Astrocyte of the hippocampus (primary cell): ENCODE measurements at places on chromosomes 12 and 14.

- DNase-seq: peak; percentile 34
These were observed 844 bp downstream of the GLTP start for GRCh38 chr12:109879351-109880042.

DNA sequence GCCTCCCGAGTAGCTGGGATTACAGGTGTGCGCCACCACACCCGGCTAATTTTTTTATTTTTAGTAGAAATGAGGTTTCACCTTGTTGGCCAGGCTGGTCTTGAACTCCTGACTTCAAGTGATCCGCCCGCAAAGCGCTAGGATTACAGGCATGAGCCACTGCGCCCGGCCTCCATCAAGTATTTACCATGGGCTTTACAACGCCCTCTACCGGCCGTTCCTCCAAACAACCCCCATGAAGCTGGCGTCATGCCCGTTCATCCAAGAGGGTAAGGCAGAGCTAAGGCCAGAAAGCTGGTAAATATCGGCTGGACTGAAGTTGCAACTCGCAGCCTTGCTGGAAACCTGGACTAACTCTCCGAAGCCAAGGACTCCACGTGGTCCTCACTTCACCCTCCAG is 41.6 kb downstream of the RNF34 start:
- DNase-seq: no peak

DNA sequence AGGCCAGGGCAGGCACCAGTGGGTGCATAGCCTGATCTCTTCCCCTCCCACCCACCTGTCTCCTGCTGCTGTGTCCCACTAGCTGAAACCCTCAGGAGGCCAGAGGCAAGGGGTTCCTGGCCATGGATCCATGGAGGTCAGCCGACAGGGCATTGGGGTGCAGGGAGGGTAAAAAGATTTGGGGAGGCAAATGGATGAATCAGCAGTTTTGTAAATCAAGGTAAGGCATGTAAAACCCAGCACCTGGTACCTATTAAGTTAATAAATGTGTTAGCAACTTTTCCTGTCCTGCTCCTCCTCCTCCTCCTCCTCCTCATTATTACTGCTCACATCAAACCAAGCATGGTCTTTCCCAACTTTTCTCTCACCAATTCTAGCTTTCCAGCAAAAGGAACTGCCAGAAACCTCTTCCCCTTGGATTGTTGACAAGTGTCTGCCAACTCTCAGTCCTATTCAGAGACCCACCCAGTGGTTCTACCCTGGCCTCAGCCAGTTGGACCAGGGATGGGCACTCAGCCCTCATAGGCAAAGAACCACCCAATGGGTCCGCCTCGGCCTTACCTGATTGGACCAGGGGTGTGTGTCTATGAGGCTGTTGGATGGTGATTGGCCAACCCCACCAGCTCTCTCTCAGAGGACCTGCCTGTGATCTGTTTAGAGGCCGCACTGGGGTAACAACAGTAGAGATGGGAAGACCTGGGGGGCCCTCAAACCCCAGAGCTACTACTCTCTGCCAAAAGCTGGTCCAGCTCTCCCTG is 155.7 kb upstream of the GSC start:
- DNase-seq: no peak

DNA sequence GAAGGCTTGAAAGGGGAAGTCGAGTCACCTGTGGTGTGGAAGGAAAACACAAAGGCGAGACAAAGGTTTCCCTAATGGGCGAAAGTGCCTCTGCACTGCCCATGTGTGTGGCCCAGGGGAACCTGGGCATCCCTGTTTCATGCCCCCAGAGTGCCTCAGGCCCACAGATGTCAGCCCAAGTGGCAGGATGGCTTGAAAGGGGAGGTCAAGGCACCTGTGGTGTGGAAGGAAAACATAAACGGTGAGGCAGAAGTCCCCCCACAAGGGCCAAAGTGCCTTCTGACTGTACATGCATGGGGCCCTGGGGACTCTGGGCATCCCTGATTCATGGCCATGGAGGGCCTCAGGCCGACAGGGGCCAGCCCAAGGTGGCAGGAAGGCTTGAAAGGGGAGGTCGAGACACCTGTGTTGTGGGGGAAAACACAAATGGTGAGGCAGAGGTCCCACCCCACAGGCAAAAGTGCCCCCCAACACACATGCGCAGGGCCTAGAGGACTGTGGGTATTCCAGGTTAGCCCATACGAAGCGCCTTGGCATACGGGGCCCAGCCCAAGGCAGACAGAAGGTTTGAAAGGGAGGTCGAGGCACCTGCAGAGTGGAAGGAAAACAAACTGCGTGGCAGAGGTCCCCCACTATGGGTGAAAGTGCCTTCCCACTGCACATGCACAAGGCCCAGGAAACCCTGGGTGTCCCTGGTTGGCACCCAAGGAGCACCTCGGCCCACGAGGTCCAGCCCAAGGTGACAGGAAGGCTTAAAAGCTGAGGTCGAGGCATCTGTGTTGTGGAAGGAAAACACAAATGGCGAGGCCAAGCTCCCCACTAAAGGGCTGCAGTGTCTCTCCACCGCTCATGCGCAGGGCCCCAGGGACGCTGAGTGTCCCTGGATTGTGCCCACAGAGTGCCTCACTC is 382.3 kb downstream of the ALG10 start:
- no peak for DNase-seq

DNA sequence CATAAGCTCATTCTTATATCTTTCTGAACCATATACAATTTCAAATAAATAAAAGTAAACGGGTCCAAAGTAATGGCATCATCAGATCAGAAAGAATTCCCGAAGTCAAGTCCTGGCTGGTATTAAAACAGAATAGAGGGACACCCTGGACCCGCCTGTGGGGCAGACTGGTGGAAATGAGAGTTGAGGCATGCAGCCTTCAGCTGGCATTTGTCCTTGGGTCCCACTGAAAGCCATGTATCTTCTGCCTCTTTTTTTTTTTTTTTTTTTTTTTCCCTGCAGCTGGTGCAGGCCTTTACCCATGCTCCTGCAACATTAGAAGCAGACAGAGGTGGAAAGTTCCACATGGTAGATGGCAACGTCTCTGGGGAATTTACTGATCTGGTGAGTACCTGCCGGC is 9.9 kb downstream of the AHSA1 start:
- no peak for DNase-seq

GRCh38 chr12:105888696-105889095 is 250.1 kb downstream of the NUAK1 start:
- peak; percentile 83 for DNase-seq

DNA sequence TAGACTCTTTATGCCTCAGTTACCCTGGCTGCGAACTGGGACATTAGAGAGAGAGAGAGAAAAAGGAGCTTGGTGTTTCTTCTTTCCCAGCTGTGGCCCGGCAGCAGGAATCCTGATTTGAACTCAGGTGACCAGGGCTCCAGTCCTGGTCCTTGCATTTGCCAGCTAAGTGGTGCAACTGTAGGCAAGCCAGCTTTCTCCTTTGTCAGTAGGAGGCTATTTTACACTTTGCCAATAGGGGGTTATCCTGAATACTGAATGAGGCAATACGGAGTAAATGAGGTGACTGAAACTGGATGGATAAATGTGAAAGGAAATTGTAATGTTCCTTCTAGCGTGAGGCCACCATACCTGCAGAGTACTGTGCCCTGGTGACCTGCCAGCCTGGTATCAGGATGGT is 27.8 kb downstream of the KCNA5 start:
- no peak for DNase-seq

GRCh38 chr12:116368196-116369194 is 91.0 kb upstream of the MED13L start:
- no peak for DNase-seq

- DNase-seq: peak; percentile 26
These were observed 16.8 kb downstream of the PLXNC1 start for GRCh38 chr12:94165138-94165537.

DNA sequence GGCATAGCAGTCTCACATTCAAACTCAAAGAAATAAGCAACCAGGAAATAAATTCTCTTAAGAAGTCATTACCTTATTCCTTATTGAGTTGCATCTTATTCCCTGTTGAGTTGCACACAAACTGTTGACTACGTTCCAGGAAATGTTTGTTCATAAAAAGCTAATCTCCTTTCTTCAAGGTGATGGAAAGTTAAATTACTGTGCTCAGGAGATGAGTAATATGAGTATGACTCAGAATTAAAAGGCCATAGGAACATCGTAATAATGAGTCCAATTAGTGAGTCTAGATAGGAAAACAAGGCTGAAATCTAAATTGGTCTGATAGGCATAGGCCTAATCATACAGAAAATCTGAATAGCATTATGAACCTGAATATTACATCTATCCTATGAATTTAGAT is 203.1 kb downstream of the SLC2A13 start:
- peak; percentile 20 for DNase-seq

DNA sequence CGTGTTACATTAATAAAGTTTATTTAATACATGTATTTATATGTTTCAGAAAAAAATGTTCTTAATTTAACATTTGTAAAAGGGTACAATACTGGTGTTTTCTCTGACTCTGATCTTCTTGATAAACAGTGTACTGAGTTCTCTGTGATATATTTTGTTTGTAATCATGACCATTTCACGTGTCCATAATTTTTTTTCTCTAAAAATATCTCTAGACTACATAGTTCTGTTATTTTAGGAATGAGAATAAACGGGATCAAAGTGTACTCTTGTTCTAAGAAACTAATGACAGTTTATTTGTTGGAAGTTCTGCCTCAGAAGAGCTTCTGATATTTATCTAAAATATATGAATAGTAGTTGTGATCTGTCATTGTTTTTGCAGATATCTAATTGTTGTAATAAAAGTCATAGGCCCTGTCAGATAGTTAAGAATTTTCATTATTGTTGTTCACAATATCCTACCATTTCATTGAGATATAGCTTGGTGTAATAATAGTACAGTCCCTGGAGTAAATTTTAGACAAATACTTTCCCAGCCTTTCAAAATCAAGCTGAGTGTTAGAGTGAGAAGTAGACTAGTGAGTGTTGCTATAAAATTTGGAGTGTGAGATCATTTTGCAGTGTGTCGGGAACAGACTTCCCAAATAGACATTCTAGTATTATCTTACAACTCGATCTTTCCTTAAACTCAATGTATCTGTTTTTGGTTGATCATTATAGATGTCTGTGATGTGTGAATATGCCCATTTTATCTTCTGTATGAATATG is 86.2 kb downstream of the ERC1 start:
- DNase-seq: no peak

- DNase-seq: peak; percentile 87
These were observed 185.6 kb downstream of the DICER1 start for GRCh38 chr14:94971750-94972149.

GRCh38 chr14:80055226-80055625 is 156.1 kb downstream of the DIO2 start:
- DNase-seq: peak; percentile 8

- peak; percentile 25 for DNase-seq
These were observed 1.2 kb downstream of the PHETA1 start for GRCh38 chr12:111367661-111368221.

GRCh38 chr14:71410578-71411284 is 503.5 kb downstream of the PCNX1 start:
- DNase-seq: no peak

GRCh38 chr12:27974735-27975221 is 2.2 kb upstream of the PTHLH start:
- DNase-seq: no peak

DNA sequence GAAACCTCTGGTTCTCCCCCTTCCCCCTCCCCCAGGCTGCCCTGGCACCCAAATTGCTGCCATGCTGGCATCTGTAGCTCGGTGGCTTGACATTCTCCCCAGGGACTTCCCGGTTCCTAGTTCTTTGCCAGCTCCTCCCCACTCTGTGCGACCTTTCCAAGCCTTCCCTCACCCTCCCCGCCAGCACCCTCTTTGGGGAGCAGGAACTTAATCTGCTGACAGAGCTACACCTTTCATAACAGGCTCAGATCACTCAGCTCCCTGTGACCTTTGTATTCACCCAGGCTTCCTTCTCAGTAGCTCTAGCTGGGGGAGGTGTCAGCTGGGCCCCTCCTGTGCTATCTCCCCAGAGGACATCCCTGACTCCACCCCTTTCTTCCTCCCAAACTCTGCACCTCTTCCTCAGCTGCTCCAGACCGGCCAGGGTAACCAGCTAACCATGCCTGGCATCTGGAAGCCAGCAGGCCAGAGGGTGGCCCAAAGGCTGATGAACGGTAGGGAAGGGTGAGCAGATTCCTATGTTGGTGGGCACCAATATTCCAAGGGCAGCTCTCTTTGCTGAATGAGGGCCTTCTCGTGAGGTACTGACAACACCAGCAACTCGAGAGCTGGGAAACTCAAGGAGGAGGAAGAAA is 1.8 kb upstream of the COX14 start:
- DNase-seq: no peak

GRCh38 chr14:81772381-81772780 is 238.7 kb upstream of the SEL1L start:
- DNase-seq: no peak

GRCh38 chr14:93045211-93045674 is 70.5 kb downstream of the ITPK1 start:
- peak; percentile 37 for DNase-seq

- DNase-seq: no peak
These were observed 29.7 kb downstream of the NOS1 start for GRCh38 chr12:117331691-117332090.

GRCh38 chr12:5562581-5562980 is 130.7 kb downstream of the NTF3 start:
- no peak for DNase-seq

GRCh38 chr14:30786701-30787100 is 87.7 kb upstream of the COCH start:
- DNase-seq: no peak

- DNase-seq: no peak
These were observed 89.2 kb downstream of the PUS7L start for GRCh38 chr12:43669373-43669772.

DNA sequence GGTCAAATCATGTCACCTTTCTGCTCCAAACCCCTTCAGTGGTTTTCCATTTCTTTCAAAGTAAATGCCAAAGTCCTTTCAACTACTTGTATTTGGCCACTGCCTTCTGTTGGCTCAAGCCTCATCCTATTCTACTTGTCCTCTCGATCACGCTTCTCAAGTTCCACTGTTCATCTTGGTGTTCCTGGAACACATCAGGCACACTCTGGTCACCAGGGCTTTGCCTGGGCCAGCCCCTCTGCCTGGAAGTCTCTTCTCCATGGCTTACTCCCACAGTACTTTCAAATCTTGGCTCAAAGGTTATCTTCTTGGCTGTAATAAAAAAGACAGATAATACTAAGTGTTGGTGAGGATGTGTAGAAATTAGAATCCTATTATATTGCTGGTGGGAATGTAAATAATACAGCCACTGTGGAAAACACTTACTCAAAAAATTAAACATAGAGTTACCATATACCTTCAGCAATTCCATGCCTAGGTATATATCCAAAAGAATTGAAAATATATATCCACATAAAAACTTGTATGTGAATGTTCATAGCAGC is 17.3 kb upstream of the PPFIBP1 start:
- DNase-seq: no peak

GRCh38 chr12:2675776-2676175 is 119.0 kb upstream of the FKBP4 start:
- no peak for DNase-seq

DNA sequence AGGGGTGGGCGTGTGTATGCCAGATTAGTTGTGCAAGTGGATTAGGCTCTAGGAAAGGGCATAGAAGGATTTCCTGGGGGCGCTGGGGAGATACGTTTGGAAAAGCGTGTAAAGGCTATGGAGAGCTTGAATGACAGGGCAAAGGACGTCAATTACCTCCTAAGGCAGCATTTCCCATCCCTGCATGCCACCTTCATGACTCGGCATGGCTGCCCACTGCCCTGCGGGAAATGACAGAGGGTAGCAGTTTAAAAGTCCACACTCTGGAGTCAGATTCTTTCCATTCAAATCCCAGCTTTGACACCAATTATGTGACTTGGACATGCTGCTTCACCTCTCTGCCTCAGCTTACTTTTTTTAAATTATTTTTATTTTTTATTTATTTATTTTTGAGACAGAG is 14.8 kb upstream of the TMEM229B start:
- DNase-seq: no peak
